Effector memory CD8-positive, alpha-beta T cell (primary cell): ENCODE measurements at places on chromosomes 5 and 9.

GRCh38 chr9:112780450-112781036 lies 30.0 kb downstream of the SNX30 start:
- H3K27me3 ChIP-seq: no peaks in the 10 kb centered on the region
- H3K27ac ChIP-seq: no peak overlapping the region

DNA sequence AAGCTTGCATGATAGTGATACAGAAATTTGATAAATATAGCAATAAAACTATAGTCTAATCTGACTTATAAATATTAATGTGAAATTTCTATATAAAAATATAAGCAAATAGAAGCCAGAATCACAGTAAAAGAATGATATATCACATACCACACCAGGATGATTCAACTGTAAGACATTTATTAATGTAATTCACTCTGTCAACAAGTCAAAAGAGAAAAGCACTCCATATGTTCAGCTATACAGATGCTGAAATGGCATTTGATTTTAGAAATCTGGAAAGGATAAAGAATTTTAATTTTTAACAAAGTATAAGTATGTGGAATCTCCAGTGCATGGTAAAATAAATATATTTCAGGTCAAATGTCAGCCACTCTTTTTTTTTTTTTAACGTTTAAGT lies 372.4 kb downstream of the KCNN2 start:
- DNase-seq: no peak
- H3K36me3 ChIP-seq: no peaks in the 10 kb centered on the region
- H3K27ac ChIP-seq: no peak overlapping the region
- no peaks in the 10 kb centered on the region for H3K27me3 ChIP-seq

GRCh38 chr5:80904533-80905187 lies 55.5 kb upstream of the RASGRF2 start:
- H3K36me3 ChIP-seq: no peaks in the 10 kb centered on the region
- H3K4me3 ChIP-seq: no peak overlapping the region
- DNase-seq: no peak
- H3K4me1 ChIP-seq: no peaks in the 10 kb centered on the region

- no peak overlapping the region for H3K27ac ChIP-seq
- no peaks in the 10 kb centered on the region for H3K27me3 ChIP-seq
- H3K4me3 ChIP-seq: no peak overlapping the region
- DNase-seq: no peak
- H3K4me1 ChIP-seq: peaks cover 2% of the 10 kb centered on the region
Observed at GRCh38 chr5:138903130-138903775, 28.1 kb upstream of the LRRTM2 start.

- no peaks in the 10 kb centered on the region for H3K36me3 ChIP-seq
- H3K4me1 ChIP-seq: no peaks in the 10 kb centered on the region
Observed at GRCh38 chr5:178757049-178757809, 26.8 kb upstream of the ZNF354A start.

DNA sequence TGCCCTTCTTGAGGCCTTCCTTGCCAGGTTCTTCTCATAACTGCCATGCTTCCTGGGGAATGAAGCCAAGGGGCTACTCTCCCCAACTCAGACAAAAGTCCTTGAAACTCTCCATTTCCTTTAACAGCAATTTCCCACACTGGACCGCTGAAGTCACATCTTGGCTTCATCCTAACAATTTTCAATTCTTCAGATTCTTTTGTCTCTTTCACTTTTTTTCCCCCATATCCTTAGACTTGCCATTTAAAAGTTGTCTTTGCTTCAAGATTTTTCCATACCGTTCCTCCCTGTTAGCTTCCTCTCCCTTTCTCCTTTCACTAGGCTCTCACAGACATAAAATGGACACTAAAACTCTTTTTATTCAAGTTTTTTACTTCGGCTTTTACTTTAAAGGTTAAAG lies 93.1 kb upstream of the ITGA1 start:
- no peak overlapping the region for H3K27ac ChIP-seq
- H3K27me3 ChIP-seq: no peaks in the 10 kb centered on the region
- DNase-seq: no peak
- H3K4me1 ChIP-seq: no peaks in the 10 kb centered on the region
- H3K36me3 ChIP-seq: no peaks in the 10 kb centered on the region

DNA sequence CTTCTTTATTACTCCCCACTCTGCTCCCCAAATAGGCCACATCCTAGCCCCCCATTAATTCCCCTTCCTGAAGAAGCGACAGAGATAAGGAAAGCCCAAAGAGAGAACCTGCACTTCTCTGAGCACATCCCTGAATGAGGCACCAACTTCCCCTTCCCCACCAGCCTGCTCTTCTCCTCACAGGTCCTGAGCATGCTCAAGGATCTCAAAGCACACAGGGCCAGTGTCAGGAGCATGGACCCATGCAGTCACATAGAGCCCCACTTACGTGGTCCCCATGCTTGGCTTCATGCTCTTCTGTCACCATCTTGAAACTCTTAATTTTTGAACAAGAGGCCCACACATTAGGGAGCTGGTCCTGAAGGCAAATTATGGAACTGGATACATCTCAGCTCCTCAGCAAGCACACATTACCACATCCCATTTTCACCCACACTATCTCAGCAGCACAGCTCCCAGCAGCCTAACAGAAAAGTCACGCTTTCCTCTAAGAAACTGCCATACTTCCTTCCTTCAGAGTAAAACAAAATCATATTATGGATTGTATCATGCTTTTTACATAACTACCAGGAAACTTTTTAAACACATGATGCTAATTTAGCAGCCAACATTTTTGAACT lies 99.8 kb downstream of the NFIB start:
- DNase-seq: no peak
- no peaks in the 10 kb centered on the region for H3K4me1 ChIP-seq
- H3K4me3 ChIP-seq: no peak overlapping the region
- H3K27ac ChIP-seq: no peak overlapping the region

- DNase-seq: no peak
- H3K36me3 ChIP-seq: no peaks in the 10 kb centered on the region
- peaks cover 37% of the 10 kb centered on the region for H3K27me3 ChIP-seq
Observed at GRCh38 chr5:135978212-135978631, 23.4 kb upstream of the LECT2 start.

DNA sequence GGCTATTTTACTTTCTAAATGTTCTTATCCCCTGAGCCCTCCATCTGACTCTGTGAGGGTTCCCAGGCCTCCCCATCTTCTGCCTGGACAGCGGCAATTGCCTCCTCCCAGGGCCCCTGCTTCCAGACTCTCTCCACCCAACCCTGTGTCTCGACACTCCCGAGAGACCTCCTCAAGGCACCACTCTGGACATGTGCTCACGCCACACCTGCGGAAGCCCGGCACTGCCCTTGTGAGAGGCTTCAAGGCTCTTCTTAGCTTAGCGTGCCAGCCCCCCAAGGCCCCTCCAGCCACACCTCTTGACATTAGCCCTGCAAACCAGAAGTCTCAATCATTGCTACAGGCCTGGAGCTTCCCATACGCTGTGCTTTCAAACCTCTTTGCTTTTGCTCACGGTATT lies 124.1 kb downstream of the CRB2 start:
- no peak overlapping the region for H3K4me3 ChIP-seq
- H3K27me3 ChIP-seq: no peaks in the 10 kb centered on the region
- DNase-seq: no peak
- H3K36me3 ChIP-seq: peaks cover 2% of the 10 kb centered on the region
- H3K27ac ChIP-seq: no peak overlapping the region

GRCh38 chr5:94459915-94460314 lies 158.5 kb downstream of the KIAA0825 start:
- H3K27ac ChIP-seq: no peak overlapping the region
- no peaks in the 10 kb centered on the region for H3K4me1 ChIP-seq
- DNase-seq: no peak
- H3K27me3 ChIP-seq: no peaks in the 10 kb centered on the region
- no peak overlapping the region for H3K4me3 ChIP-seq

DNA sequence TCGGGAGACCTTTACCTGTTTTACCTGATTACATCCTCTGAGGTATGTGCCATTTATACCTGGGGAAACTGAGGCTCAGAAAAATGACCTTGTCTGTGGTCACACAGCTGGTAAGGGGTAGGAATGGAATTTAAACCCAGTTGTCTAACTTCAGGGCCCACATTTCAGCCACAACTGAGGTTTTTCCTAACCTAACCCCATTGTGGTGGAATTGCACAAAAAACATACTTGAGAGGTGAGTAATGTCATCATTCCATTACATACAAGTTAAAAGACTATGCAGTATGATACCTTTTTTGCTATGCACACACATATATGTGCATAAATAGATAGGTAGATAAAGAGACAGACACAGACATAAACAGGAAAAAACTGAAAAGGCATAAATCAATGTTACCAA lies 14.1 kb downstream of the FGF1 start:
- no peak for DNase-seq
- peaks cover 15% of the 10 kb centered on the region for H3K27me3 ChIP-seq
- no peak overlapping the region for H3K4me3 ChIP-seq
- H3K4me1 ChIP-seq: no peaks in the 10 kb centered on the region
- H3K36me3 ChIP-seq: no peaks in the 10 kb centered on the region

GRCh38 chr5:26530305-26530704 lies 508.1 kb downstream of the CDH9 start:
- H3K4me1 ChIP-seq: no peaks in the 10 kb centered on the region
- H3K36me3 ChIP-seq: no peaks in the 10 kb centered on the region
- H3K4me3 ChIP-seq: no peak overlapping the region
- H3K27me3 ChIP-seq: no peaks in the 10 kb centered on the region
- H3K27ac ChIP-seq: no peak overlapping the region
